ENCODE measurements at places on chromosomes 3 and 15.

DNA sequence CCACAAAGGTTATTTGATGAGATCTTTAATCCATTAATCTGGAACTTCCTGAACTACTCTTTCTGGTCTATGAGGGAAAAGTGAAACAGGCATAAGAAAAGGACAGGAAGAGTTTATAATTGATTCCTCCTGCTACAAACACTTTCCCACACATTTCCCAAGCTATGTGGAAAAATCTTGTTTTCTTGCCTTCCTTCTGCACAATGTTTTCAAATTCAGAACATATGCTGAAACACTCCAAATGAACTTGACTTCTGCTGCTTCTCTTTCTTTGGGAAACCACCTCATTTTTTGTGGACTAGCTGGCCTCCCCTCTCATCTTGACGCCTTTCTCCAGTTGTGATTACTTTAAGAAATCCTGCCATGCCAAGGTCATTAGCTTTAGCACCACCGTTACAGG lies 100.7 kb upstream of the PTPRG start:
- no peak for DNase-seq

DNA sequence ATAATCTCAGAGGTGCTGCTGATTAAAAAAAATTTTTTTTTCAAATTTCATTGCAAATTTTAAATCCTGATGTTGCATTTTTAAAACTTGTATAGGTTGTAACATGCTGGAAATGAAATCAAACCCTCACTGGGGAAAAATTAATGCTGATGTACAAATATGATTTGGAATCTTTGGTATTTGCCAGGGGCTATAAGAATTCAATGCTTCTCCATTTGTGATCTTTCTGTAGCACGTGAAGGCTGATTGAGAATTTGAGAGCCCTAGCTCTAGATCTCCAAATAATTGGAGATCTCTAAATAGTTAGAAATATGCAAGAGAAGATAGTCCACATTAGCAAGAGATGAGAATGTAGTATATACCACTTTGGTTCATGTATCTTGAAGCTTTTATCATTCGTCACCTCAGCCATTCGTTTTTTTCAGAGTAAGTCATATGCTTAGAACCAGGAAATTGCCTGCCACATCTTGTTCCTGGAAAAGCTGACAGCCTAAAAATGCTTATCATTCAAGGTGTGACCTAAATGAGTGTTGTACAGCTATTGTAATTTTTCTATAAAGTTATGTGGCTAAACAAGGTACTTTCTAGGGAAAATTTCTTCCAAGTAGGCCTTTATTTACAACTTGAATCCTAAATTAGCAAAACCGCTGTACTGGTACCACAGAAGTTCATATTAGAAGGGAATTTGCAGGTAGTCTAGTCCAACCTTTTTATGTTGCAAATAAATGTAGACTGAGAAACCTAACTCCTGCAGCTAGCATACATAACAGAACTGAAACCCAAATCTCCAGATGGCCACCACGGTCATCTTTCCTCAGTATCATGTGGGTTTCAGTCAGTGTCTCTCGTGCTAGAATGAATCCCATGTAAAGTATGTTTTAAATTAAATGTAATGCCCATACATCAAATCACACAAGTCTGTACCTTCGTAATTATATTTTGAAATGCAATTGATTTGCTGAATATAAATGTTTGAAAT lies 48.5 kb downstream of the FNDC3B start:
- no peak for DNase-seq

GRCh38 chr3:264394-265156 lies 68.0 kb downstream of the CHL1 start:
- DNase-seq = no peak

DNA sequence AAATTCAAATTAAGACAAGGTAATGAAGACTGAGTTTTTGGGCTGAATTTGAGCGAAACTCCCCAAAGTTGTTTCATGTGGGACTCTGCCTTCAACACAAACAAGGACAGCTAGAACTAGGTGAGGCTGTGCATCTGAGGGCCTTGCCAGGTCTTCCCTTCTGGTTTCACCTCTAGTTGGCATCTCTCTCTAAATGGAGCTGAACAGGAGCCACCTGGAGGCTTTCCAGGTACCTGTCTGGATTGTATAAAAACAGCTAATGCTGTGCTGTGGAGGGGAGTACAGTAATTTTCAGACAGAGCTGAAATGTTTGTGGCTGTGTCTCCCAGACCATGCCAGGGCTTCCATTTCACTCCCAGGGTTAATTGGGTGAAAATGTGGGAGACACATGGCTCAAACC lies 27.1 kb downstream of the TRIM71 start:
- DNase-seq = no peak

DNA sequence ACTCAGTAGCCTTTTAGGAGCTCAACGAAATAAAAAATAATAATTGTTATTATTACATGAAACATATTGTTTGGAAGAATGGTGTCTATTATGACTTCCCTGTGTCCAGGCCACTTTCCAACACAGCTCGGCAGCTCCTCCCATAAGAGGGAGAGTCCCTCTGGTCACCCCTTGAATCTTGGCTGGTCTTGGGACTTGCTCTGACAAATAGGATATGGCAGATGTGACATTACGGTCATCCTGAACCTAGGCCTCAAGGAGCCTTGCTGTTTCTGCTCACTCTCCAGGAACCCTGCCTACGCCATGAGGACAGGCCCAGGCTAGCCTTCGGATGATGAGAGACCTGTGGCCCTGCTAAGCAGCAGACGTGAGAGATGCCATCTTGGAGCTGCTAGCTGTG lies 71.8 kb downstream of the OXNAD1 start:
- no peak for DNase-seq

DNA sequence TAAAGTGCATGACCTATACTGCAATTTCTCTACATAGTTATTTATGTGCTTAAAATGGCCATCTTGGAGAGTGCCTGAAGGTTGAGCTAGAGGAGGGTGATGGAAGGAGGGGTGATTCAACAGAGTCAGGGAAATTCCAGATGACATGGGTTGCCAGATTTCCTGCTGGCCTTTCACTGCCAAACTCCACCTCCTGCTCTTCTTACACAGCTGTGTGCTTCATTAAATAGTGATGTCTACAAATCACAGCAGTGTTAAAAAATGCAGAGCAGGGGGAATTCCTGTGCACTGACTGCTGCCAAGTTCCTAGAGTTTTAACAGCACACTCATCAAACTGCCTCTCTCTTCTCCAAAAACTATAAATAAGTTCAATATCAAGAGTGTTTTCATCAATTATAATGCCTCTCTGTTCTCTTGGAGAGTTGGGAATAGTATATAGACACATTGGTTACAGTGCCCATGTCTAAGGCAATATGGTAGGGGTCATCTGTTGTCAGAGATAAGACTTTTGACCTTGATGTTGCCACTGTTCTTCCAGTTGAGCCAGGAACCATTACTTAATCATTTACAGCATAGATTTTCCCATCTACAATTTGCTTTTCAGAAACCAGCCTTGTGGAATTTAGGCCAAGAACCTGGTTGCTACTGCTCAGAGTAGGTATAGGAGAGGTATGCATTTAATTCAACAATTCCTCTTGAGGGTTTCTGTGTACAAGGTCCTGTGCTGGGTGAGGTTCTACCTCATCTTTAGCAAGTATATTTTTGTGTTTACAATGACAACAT lies 79.6 kb downstream of the TP63 start:
- DNase-seq = no peak

- DNase-seq = no peak
Measured at GRCh38 chr3:161291191-161291901, 70.2 kb downstream of the NMD3 start.

DNA sequence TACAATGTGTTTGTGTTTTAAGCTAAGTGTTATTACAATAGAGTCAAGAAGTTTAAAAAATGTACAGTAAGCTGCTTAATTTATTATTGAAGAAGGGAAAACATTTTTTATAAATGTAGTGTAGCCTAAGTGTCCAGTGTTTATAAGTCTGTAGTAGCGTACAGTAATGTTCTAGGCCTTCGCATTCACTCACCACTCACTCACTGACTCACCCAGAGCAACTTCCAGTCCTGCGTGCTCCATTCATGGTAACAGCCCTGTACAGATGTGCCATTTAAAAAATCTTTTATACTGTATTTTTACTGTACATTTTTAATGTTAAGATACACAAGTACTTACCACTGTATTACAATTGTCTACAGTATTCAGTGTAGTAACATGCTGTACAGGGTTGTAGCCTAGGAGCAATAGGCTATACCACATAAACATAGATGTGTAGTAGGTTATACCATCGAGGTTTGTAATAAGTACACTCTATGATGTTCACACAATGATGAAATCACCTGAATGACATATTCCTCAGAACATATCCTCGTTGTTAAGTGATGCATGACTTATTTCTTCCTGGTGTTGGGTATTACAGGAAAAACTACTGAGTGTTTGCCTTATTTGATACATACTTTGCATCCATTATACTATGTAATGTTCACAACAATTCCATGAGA lies 156.6 kb upstream of the NUDT16 start:
- DNase-seq = no peak

DNA sequence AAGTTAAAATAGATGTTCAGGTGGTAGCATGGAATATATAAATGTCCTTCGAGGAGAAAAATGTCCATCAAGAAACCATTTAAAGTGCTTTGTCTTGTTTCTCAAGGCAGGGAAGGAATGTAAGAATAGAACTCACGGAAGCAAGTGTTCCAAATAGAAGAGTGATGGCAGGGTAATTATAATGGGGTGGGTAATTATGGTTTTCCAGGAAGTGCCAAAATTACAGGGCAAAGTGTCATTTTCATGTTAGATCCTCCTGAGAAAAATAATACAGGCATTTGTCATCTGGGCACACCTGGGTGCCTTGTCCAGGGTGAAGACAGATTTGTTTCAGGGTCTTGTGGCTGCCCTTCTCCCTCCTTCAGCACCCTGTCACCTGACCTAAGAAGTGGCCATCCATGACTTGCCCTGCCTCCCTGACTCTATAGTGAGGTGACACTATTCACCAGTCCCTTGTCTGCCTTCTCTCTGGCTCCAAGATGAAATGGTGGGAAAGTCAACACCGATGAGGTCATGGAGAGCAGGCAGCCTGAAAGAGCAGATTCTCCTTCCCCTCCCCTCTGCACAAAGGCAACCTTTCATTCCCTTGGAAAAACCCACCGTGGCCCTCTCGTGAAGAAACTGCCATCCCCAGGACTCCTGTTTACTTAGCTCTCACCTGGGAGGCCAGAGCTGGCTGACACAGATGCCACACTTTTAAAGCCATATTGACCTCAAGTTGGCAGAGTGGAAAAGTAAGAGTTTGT lies 45.1 kb upstream of the AMOTL2 start:
- no peak for DNase-seq

- no peak for DNase-seq
Measured at GRCh38 chr3:38556640-38557358, 60.7 kb downstream of the EXOG start.

GRCh38 chr3:193768070-193768394 lies 175.0 kb downstream of the OPA1 start:
- no peak for DNase-seq

DNA sequence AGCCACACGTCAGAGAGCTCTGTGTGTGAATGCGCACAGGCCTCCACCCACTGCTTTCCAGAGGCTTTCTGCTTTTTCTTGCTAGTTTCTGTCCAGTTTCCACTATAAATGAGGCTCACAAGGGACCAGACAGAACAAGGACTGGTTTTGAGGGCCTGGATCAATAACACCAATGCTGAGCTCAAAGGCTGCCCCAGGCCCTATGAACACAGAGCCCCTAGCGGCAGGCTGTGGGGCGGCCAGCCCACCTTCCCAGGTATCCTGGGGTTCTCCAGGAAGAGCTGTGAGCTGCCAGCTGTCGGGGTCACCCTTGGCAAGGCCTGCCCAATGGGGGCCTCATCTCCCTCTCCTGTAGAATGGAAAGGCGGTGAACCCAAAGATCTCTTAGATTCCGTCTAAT lies 2.2 kb upstream of the ITIH3 start:
- no peak for DNase-seq
